HEK293T (cell line): ENCODE measurements at places on chromosomes 13 and 19.

DNA sequence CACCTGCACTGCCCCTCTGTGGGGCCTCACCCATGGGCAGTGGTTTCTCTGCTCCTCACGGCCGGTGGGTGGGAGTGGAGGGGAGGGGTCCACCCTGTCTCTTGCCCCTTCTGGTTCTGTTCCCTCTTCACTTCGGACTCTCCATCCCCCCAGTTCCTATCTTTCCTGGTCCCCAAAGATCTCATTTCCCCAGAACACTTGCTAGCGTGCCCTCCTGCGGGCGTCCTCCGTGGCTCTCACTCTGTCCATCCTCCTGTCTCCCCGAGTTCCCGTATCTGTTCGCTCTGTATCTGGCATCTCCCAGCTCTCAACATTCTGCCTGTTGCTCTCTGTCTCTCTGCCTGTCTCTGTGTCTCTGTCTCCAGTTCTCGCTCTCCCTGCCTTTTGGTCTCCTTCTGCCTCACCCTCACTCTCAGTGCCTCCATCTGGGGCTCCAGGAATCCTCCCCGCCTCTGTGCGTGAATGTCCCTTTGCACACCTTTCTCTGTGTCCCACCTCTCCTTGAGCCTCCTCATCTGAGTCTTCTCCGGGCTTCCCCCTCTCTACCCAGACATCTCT, 363 bp downstream of the SPIB start:
- DNase-seq = no peak

- DNase-seq = no peak
These were observed 575 bp upstream of the ZNF556 start for GRCh38 chr19:2866495-2867024.

GRCh38 chr13:103062079-103062478, 4.1 kb downstream of the SLC10A2 start:
- DNase-seq = no peak

DNA sequence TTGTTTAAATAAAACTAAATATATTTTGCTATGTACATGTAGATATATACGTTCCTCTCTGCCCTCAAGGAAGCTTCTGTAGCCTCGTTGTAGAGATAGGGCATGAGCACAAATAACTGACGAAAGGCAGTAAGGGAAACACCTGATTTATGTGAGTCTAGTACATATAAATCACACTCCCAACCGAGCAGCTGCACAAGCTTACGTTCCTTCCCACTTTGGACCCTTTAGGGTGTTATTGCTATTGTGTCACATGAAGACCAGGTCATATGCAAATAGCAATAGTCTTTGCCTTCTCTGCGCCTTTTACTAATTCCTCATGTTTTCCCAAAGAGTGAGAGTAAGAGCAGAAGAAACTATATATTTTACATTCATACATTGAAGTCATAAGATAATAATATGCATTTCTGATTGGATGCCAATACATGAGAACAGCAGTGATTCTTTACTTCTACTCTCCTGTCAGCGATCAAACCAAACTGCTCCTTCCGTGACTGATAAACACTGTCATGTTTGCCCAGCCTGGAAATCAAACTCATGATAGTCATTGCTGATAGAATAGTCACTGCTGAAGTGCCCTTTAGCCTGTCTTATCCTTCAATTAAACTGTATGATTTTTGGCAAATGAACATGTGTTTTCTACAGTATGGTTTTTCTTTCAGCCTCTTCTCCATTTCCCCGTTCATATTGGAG, 127.2 kb upstream of the MAB21L1 start:
- DNase-seq = no peak

DNA sequence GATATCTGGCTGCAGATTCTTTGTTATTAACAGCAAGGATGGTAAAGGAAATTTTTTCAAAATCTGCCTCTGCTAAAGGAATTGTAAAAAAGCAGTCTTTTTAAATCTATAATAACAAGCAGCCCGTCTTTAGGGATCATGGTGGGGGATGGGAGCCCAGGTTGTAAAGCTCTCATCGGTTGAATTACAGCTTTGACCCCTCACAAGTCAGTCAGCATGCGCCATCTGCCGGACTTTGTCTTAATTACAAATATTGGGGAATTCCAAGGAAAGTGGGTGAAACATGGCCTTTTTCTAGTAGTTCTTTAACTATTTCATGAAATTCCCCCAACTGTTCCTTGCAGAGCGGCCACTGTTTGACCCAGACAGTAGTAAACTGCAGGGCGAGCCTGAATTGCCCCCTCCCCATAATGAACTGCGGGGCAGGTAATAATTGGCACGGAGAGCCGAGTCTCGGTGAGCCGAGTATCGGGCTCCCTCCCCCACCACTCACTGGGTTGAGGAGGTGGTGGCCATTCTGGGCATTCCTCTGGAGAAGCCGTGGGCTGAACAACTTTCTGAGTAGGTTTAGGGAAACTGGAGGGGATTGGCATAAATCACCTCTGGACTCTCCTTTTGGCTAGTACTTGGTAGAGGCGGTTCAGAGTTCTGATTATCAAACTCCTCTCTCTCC, 11.6 kb downstream of the ZNF578 start:
- peak; percentile 13 for DNase-seq

GRCh38 chr13:39345982-39346381, 257.0 kb downstream of the LHFPL6 start:
- DNase-seq = no peak

DNA sequence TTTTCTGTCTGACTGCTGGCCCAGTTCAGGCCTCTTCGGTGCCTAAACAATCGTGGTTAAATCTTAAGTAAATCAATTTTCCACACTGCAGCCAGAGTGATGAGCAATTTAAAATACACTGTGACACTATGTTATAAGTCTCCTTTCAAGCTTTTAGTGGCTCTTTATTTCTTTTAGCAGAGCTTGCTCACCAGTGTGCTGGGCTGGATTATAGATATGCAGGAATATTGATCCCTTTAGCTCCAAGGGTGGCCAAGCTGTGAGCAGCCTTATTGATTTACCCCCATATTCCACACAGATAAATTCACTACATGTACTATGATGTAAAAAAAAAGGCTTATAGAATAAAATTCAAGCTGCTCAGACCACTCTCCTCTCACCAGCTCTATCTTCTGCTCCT, 21.7 kb downstream of the CBY2 start:
- no peak for DNase-seq

GRCh38 chr13:27744801-27745200, 47.5 kb upstream of the GSX1 start:
- no peak for DNase-seq

DNA sequence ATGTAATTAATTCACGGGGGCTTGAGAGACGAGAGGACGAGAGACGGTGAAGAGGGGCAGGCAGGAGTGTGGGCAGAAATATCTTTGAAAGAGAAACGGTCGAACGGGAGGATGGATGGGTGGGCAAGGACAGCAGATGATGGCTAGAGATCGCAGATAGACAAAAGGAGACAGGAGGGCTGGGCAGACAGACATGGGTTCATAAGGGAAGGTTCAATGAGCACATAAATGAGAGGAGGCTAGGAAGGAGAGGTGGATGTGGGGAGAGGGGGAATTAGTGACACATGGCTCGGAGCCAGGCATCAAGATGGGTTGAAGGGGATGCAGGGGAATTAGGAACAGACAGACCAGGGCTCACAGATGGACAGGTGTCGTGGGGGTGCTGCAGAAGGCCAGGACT, 1.1 kb downstream of the SYT3 start:
- no peak for DNase-seq

DNA sequence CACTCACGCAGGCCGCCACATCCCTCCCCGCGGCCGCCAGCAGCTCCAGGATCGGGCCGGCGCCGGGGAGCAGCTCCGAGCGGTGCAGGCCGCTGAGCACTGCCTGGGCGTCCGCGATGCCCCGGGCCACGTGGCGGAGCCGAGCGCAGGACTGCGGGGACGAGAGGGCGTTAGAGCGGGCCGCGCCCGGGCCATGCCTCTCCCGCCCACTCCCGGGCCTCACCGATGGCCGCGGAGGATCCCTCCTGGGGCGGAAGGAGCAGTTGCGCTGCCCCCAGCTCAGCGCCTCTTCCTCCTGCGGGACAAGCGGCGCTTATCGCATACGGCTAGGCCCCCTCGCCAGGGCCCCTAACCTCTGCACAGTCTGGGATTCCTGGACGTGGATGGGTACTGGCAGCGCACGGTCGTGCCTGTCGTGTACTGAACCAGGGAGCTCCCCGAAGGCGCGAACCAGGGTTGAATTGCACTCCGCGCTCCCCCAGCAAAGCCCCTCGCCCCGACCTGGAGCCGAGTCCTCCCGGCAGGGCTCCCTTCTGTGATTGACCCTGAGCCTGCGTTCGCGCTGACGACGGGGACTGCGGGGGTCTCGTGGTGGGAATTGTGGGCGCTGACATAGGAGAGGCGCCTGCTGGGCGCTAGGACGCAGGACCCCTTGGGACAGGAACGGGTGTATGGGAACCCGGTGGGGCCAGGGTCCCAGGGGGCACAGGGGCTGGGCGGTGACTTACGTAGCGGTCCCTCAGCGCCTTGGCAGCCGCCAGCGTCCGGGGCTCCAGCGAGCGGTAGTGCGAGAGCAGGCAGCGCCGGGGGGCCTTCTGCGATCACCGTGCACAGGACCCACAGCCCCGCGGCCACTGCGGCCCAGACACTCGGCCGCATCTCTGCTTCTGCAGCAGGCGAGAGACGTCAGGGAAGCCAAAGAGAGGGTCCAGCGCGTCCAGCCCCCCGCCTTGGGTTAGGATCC, 673 bp downstream of the IFNL4 start:
- no peak for DNase-seq

DNA sequence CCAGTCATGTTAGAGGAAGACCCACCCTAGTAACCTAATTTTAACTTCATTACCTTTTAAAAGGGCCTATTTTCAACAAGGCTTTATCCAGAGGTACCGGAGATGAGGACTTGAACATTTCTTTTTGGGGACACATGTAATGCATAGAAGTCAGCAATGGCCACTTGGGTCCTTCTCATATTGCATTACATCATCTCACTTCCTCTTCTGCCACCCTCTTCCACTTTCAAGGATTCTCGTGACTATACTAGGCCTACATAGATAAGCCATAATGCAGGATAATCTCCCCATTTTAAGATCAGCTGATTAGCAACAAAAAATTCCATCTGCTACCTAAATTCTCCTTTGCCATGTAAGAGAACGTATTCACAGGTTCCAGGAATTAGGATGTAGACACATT, 557.2 kb downstream of the KCTD12 start:
- no peak for DNase-seq

DNA sequence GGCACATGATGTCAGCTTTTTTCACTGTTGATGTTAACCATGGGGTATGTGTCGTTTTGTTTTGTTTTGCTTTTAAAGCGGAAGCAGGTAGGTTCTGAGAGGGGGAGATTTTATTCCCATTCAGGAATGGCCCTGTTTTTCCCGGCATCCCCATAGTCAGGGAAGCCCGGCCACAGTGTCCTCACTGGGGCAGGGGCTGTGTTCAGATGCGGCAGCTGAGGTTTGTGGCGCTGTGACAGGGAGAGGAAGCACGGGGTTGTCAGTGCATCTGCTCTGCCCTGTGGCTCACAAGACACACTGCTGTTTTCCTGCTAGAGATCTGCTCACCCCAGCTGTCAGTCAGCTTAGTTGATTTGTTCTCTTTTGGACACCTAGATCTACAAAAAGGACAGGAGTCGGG, 27.6 kb downstream of the ANKRD27 start:
- no peak for DNase-seq

DNA sequence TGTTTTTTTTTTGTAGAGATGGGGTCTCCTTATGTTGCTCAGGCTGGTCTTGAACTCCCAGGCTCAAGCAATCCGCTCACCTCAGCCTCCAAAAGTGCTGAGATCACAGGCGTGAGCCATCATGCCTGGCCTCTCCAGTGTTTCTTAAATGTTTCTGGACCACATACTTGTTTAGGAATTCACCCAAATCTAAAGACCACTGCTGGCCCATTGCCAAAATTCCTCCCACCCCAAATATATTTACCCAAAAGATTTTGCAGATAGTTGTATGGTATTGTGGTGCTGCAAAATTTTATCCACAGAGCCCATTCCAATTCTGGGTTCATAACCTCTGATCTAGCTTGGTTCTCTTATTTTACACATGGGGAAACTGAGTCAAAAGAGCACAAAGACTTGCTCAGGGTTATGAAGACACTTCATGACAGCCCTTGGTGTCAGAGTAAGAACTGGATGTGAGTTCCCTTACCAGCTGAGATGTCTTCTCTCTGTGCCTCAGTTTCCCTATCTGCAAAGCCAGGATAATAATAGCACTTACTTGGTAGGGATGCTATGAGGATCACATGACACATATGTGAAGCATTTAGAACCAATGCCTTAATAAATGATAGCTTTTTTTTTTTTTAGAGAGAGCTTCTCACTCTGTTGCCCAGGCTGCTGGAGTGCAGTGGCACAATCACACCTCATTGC, 10.9 kb downstream of the NFILZ start:
- no peak for DNase-seq

DNA sequence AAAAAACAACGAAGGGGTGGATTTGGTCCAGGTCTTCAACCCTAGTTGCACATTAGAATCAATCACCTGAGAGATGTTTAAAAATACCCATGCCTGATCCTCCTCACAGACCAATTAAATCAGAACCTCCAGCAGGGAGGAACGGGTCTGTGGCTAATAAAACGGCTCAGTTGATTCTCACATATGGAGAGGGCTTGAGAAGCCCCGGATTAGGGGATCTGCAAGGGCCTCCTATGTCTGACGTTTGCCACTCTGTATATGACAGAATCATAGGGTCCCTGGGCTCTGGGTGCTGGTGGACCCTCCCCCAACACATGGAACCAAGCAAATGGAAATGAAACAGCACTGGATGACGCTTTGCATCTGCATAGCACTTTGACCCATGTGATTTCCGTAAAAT, 36.7 kb upstream of the C13orf42 start:
- no peak for DNase-seq

GRCh38 chr13:63501702-63502101, 2086.1 kb upstream of the PCDH20 start:
- DNase-seq = no peak

DNA sequence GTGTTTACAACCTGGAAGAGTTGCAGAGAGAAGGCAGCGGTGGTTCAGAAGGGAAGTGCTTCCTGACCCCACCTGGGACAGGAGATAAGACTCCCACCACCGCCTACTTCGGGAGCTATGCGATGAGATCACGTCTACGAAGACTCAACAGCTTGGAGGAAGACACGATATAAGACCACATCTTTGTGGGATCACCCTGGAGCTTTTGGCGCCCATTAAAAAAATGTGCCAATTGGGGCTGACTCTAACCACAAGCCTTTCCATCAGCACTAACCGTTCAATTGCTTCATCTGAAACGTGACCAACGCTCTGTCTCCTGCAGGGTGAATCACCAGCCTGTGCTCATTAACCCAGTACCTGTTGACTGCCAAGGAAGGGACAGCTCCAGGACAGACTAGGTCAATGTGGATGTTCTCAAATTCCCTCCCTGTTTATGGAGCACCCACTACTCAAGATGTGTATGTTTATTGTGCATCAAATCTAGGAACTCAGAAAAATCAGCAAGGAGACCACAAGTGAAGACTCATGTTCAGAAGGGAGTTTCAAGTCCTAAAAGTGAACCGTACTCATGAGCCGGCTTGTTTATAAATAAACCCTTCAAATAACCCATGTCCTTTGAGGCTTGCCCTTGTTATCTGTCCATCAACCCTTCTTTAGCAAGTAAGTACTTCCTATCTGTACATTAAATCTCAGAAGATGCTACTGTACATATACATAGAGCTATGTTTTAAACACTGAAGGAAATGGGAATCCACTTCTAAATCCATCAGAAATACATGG, 67.5 kb downstream of the LATS2 start:
- DNase-seq = no peak

GRCh38 chr13:79289571-79289970, 116.5 kb downstream of the RBM26 start:
- no peak for DNase-seq
